SW480 (cell line): ENCODE measurements at places on chromosomes 16 and 17.
A peak's percentile ranks its signal among the peaks of the same experiment; 100 is the strongest.

GRCh38 chr16:290015-290680, 7.2 kb downstream of the PDIA2 start:
- DNase-seq = no peak

GRCh38 chr16:47965439-47965838, 190.4 kb downstream of the ABCC12 start:
- DNase-seq = no peak

DNA sequence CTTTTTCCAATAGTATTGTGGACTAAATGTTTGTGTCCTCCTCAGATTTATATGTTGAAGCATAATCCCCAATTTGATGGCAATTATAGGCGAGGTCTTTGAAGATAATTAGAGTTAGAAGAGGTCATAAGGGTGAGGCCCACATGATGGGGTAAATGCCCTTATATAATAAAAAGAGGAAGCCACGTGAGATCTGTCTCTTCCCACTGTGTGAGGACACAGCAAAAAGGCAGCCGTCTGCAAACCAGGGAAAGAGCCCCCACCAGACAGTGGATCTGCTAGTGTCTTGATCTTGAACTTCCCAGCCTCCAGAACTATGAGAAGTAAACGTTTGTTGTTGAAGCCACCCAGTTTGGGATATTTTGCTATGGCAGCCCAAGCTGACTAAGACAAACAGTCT, 76.0 kb downstream of the LYRM1 start:
- DNase-seq = no peak

DNA sequence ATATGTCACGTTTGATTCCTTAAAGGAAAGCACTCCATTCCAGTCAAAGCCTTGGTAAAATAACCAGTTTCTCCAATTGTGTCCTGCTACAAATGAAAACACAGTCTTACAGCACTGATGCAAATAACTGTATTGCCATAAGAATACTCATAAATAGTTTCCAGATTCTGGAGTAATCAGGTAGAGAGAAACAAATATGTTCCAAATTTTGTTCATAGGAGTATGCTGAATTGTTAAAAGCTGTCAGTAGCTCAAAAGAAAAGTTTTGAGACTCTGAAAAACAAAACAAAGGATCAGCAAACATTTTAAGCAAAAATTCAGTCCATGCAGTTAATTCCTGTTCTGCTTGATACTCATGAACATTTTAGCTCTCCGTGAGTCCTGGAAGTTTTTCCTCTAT, 7.8 kb downstream of the DHRS7B start:
- DNase-seq = no peak

GRCh38 chr16:19907161-19907992, 22.7 kb upstream of the GPRC5B start:
- DNase-seq = peak; percentile 54

GRCh38 chr16:11414815-11415775, 69.8 kb downstream of the RMI2 start:
- no peak for DNase-seq

DNA sequence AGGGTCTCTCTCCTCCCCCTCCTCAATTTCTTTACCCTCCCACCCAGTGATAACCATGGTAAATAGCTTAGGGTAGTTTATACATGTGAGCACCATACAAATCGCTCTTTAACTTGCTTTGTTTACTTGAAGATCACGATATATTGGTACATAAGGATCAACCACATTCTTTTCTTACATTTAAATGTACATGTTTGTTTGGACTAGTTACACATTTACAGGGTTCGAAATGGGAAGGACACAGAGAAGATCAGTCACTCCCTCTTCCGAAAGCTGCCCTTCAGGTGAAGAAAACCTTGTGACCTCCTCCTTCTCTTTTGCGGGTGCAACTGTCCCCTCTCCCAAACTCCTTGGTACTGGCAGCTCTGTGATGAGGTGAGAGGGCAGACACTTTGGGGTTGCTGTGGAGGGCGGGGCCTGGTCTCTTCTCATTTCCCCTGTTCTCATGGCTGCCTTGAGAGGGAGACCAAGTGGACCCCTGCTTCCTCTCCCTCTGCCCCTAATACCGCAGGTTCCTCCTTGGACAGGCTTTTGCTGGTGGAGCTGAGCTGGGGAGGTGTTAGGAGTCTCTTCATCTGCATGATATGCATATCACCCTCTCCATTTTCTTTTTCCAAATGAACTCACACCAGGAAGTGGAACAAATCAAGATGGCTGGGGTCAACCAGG, 4.7 kb upstream of the PIK3R6 start:
- DNase-seq = no peak

DNA sequence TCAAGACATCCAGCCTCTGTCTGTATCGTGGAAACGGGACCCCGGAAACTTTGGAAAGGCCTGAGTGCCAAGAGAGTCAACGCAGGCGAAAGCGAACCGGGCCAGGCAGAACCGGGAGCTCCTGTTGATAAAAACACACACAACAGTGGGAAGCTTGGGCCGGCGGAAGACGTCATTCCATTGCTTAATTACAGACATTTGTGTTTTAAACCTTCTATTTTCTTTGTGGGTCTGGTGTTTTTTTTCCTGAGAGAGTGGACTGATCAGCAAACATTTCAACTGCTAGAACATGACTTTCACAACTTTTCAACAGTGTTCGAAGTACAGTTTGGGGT, 878 bp upstream of the RNF157 start:
- DNase-seq = no peak

DNA sequence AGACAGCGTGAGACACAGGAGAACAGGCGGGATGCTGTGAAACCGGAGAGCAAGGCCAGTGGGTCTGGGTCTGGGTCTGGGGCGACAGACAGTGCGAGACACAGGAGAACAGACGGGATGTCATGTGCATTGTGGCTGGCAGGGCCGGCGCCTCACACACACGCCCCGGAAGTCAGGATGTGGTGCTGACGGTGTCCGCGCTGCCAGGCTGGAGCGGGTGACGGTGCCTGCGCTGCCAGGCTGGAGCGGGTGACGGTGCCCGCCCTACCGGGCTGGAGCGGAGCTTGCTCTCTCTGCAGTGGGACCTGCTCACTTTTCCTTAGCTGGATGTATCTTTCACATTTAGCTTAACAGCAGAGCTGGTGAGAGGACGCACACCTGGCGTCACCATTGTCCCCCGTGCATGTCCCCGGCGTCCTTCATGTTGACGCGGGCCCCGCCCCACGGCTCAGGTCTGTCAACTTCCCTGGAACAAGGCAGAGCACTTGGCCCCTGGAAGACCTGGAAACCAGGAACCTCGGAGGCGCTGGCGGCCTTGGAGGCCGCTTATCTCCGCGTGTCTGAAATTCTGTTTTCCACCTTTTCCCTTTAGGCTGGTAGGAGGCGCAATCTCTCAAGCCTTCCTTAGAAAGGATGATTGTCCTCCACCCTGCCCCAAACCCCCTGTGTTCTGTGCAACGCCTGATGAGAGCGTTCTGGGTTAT, 43.0 kb upstream of the ZNF750 start:
- DNase-seq = no peak

GRCh38 chr16:81327011-81327410, 12.2 kb downstream of the GAN start:
- no peak for DNase-seq

DNA sequence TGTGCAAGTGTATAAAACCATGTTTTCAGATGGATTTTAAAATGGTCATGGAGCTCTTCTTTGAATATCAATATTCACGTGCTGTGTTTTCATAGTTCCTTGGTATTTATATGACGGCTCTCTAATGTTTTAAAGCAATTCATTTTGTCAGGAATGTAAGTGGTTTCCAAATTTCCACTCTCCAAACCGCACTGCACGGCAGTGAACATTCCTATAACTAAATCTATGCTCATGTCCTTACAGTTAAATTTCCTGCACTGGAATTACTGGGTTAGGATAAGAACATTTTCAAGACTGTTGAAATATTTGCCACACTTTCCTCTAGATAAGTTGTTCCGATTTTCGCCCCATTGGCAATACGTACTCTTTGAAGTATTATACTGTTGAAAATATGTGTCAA, 398.9 kb downstream of the PMP22 start:
- DNase-seq = no peak

DNA sequence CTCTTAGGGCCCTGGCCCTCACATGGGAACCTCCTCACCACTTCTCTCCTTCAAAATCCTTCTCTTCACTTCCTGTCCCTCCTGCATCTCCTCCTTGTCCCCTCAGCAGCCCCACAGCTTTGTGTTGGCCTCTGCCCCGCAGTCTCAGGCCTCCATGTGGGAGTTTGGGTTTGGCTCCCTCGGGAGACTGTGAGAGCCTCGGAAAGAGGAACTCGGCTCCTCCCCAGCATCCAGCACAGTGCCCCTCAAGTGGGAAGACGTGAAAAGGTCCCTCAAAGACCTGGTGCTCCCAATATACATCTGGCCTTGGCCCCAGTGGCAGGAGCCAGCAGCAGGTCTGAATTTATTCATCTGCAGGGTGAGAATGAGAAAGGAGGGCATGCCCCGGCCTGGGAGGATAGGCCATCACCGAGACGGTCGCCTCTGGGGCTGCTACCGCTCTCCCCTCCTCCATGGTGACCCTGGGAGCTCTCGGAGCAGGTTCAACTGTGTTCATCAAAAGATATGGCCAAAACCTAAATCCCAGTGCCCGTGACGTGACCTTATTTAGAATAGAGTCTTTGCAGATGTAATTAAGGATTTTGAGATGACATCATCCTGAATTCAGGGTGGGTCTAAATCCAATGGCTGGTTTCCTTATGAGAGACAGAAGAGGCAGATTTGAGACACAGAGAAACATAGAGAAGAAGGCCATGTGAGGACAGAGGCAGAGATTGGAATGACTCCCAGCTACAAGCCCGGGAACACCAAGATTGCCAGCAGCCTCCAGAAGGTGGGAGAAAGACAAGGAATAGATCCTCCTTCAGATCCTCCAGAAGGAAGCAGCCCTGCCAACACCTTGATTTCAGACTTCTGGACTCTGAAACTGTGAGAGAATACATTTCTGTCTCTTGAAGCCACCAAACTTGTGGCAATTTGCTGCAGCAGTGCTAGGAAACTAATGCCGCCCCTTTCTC, 135.1 kb downstream of the MRM1 start:
- no peak for DNase-seq

- no peak for DNase-seq
These were observed 127.9 kb upstream of the CDH11 start for GRCh38 chr16:65249768-65250167.

DNA sequence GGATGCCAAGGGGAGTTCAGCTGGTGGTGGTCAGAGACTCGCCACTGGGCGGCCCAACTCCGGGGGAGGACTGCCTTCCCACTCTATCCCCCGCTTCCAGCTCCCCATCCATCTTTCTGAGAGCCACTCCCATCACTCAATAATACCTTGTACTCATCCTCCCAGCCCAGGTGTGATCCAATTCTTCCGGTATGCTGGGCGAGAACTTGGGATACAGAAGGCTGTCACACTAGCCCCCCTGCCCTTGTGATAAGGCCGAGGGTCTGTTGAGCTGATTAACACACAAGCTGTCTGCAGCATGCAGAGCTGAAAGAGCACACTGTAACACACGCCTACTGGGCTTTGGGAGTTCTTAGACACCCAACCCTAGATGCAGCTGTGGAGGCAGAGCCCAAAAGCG, 460.4 kb upstream of the EEF2KMT start:
- DNase-seq = no peak

- DNase-seq = no peak
These were observed 112.8 kb downstream of the CCDC182 start for GRCh38 chr17:57632294-57632693.

DNA sequence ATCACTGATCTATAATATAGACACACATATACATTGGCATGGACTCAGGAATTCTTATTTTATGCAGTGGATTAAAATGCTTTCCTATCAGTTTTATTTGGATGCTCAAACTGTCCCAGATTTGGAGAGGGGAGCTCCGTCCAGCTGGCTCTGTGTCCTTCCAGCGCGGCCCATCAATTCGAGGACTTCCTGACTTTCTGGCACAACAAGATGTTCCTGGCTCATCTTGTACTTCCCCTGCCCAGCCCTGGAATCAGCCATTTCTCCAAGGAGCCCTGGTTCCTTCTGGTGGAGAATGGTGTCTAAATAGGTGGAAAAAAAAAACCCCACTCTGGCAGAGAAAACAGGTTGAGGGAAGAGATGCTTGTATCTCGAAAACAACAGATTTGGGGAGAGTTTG, 94.5 kb downstream of the CRISPLD2 start:
- DNase-seq = no peak

- DNase-seq = no peak
These were observed 22.3 kb upstream of the PECAM1 start for GRCh38 chr17:64412944-64413381.

- DNase-seq = peak; percentile 95
These were observed 120.5 kb downstream of the ZFHX3 start for GRCh38 chr16:72927199-72928089.

DNA sequence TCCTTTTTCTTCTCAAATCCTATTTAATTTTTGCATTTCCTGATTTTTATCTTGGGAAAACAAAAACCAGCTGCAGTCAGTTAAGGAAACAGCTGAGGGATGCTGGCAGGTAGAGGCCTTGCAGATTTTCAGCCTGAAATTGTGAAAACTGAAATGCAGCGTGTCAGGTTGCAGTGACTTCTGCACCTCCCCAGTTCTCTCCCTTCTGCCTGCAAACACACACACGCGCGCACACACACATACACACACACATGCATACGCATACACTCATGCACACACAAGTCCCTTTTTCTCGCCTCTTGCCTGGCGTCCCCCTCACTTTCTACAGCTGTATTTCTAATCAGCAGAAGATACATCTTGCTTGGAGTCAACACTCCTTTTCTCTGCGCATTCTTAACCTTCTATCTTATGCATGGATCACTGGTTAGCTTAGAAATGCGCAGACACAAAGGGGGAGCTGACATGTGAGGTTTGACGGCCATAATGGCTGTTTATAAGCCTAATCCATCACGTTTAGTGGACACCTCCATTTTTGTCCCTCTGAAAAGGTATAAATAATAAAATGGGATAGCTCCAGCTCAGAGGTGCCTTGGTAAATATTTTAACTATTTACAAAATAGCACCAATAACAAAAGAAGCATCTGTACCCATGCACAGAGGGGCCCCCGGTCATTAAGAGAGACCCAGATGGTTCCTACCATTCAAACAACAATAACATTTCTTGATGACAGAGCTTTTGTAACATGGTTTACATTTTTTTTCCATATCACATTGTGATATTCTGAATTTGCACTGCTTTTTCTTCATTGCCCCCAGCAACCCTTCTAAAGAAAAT, 392.1 kb upstream of the SALL1 start:
- DNase-seq = no peak

DNA sequence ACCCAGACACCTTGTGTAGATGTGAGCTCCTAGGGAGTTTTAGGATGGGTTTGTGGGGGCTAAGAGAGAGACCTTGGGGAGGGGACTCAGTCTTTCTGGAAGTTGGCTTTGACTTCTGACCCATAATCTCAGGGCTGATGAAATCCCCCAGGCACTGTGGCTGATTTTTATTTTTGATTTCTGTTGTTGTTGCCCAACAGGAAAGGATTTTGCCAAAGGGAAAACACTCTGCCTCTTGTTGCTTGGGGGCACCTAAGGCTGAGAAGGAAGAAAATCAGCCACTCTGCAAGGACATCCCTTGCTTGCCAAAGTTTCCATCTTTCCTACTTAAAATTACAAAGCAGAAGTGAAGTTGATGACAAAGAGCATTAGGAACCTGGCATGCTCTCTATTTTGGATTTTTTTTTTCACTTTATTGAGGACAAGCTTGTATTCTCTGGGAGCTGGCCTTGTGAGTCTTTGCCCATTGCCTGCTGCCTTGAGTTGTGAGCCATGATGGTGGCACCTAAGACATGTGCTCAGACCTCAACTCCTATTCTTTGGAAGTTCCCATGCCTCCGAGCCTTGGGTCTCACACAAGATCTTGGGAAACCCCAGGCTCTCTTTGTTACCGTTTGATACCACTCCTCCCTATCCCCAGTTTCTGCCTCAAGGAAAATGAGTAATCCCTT, 3.2 kb upstream of the C1QTNF1 start:
- DNase-seq = no peak

- no peak for DNase-seq
These were observed 41.1 kb downstream of the ZCCHC14 start for GRCh38 chr16:87451563-87452210.
